ENCODE measurements at places on chromosomes 4 and X. TPM values are rescaled to one million over a fixed set of nuclear protein-coding genes. Genes with fewer than 3 reads are reported as not detected.

CFAP299 gene
- not detected for total RNA-seq

FRMD7 gene
- not detected for total RNA-seq

RLIM gene
- 21.2 TPM for total RNA-seq

CFAP47 gene
- not detected for total RNA-seq

SNX25 gene
- total RNA-seq, result 4.8 TPM

RHOXF2 gene
- not detected for total RNA-seq

DRP2 gene
- 0.13 TPM for total RNA-seq

SPATA4 gene
- not detected for total RNA-seq

LINC00632 gene
- not detected for total RNA-seq

GABRA4 gene
- total RNA-seq, result not detected

MAGEB2 gene
- not detected for total RNA-seq

AMOT gene
- 0.13 TPM for total RNA-seq

CYTL1 gene
- not detected for total RNA-seq

PJA1 gene
- 9.5 TPM for total RNA-seq

IGBP1 gene
- total RNA-seq, result 33.8 TPM

KIAA1210 gene
- total RNA-seq, result not detected

PCDH11X gene
- total RNA-seq, result not detected

AR gene
- total RNA-seq, result not detected

HAND2 gene
- not detected for total RNA-seq

REPS2 gene
- total RNA-seq, result 9.2 TPM

IL21 gene
- total RNA-seq, result not detected

ATOH1 gene
- 3.7 TPM for total RNA-seq

TREX2 gene
- total RNA-seq, result 9.8 TPM

ADH1C gene
- 5.9 TPM for total RNA-seq

ETDB gene
- not detected for total RNA-seq

TAB3 gene
- 5.7 TPM for total RNA-seq

FRAS1 gene
- total RNA-seq, result 15.2 TPM

PPARGC1A gene
- 0.08 TPM for total RNA-seq

CYLC1 gene
- not detected for total RNA-seq

HMGB3 gene
- 26.7 TPM for total RNA-seq

RIBC1 gene
- total RNA-seq, result 2.6 TPM

CCDC110 gene
- total RNA-seq, result not detected

FGF13 gene
- total RNA-seq, result not detected

ARX gene
- not detected for total RNA-seq

ADGRL3 gene
- total RNA-seq, result 0.03 TPM

CRMP1 gene
- not detected for total RNA-seq

PRR32 gene
- not detected for total RNA-seq

DLG3 gene
- total RNA-seq, result 40.8 TPM

USP17L29 gene
- total RNA-seq, result not detected

CD38 gene
- not detected for total RNA-seq

ZFYVE28 gene
- 2.0 TPM for total RNA-seq

ARMCX1 gene
- not detected for total RNA-seq

SPACA5 gene
- total RNA-seq, result not detected

GAGE12H gene
- total RNA-seq, result not detected

PWWP3B gene
- total RNA-seq, result not detected

PPP4R3C gene
- not detected for total RNA-seq

RAB41 gene
- not detected for total RNA-seq

F8A3 gene
- total RNA-seq, result 5.2 TPM

ARHGAP24 gene
- total RNA-seq, result 0.50 TPM

ENOX2 gene
- total RNA-seq, result 8.4 TPM
